Activated CD4-positive, alpha-beta memory T cell treated with anti-CD3 and anti-CD28 coated beads, Interleukin-2, amount 10 ng/mL, durations not matched to agents 7 days and 5 days (primary cell): ENCODE measurements at places on chromosomes 7 and 10. TPM values are rescaled to one million over a fixed set of nuclear protein-coding genes. Genes with fewer than 3 reads are reported as not detected.

Gene CTNNA3
- 0.78 TPM for total RNA-seq

Gene GHRHR
- total RNA-seq, result not detected

- DNase-seq, result no peak
- H3K4me3 ChIP-seq, result peak overlapping the region; percentile 10
- peaks cover 52% of the 10 kb centered on the region for H3K27me3 ChIP-seq
- H3K36me3 ChIP-seq, result no peaks in the 10 kb centered on the region
- H3K27ac ChIP-seq, result no peak overlapping the region
These were observed 985 bp upstream of the CYTH3 start for GRCh38 chr7:6273380-6273837.

- H3K4me1 ChIP-seq, result no peaks in the 10 kb centered on the region
- DNase-seq, result no peak
- H3K36me3 ChIP-seq, result no peaks in the 10 kb centered on the region
These were observed 155.1 kb downstream of the LSM5 start for GRCh38 chr7:32335107-32335506.

Gene ADAM22
- total RNA-seq, result 1.5 TPM

DNA sequence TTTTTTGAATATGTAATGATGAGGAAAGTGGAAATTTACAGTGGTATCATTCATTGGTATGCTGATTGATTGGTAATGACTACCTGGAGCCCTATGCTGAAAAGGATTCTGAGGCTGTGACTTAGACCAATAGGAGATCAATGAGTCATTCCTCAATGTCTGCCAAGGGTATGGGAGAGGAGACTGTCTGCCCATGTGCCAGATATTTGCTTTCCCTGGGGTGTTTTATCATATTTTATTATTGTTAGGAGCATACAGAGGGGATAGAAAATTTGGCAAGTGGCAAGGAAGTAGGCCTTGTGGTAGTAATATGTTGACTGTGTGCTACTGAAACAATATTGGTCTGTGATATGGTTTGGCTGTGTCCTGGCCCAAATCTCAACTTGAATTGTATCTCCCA lies 54.8 kb downstream of the ASAH2B start:
- no peak for DNase-seq
- no peak overlapping the region for H3K4me3 ChIP-seq
- H3K36me3 ChIP-seq, result no peaks in the 10 kb centered on the region
- no peak overlapping the region for H3K27ac ChIP-seq
- no peaks in the 10 kb centered on the region for H3K4me1 ChIP-seq

DNA sequence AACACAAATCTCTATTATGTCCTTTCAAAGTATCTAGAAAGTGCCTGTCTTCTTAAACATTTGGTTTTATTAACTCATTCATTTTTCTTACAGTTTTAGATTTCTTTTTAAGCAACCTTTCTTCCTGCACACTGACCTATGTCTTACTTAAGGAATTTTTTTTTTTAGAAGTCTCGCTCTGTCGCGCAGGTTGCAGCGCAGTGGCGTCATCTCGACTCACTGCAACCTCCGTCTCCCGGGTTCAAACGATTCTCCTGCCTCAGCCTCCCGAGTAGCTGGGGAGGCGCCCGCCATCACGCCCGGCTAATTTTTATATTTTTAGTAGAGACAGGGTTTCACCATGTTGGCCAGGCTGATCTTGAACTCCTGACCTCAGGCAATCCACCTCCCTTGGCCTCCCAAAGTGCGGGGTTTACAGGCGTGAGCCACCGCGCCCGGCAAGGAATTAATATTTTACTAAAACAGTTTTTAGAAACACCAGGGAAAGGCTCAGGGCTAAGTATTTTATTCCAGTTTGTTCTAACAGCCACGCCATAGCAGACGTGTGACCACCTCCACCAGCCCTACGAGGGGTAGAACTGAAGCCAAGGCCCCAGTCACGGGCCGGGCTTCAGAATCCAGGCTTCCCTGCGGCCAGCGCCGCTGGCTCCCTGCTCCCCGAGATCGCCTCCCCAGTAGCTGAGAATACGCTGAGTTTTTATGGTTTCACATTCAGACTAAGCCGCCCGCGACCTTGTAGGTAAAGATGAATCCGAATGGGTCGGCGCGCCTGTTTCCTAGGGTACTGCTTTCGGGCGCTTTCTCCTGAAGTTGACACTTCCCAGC lies 941 bp upstream of the LUC7L2 start:
- H3K4me1 ChIP-seq, result peaks cover 40% of the 10 kb centered on the region
- H3K36me3 ChIP-seq, result peaks cover 36% of the 10 kb centered on the region
- peak overlapping the region; percentile 100 for H3K27ac ChIP-seq
- DNase-seq, result peak; percentile 56
- no peaks in the 10 kb centered on the region for H3K27me3 ChIP-seq

DNA sequence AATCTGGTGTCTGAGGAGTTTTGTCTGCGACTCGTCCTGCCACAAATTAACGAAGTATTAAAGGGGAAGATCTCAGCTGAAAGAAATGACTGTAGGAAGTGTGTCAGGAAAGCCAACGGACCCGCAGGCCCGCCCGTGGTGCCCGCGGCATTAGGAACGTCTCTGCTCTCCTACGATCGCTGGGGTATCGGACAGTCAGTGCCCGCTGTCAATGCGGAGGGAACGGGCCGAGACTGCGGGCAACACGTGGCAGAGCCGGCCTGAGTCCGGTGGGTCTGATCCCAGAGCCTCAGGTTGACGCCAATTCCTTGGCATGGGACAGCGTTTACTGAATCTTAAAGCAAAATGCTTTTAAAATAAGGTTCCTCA lies 128.7 kb downstream of the KBTBD2 start:
- no peak for DNase-seq
- no peaks in the 10 kb centered on the region for H3K36me3 ChIP-seq
- no peak overlapping the region for H3K4me3 ChIP-seq
- no peak overlapping the region for H3K27ac ChIP-seq
- H3K27me3 ChIP-seq, result peaks cover 67% of the 10 kb centered on the region
- H3K4me1 ChIP-seq, result peaks cover 9% of the 10 kb centered on the region

GRCh38 chr10:5484205-5484604 lies 15.2 kb downstream of the CALML5 start:
- H3K27ac ChIP-seq, result no peak overlapping the region
- H3K4me3 ChIP-seq, result no peak overlapping the region
- H3K27me3 ChIP-seq, result peaks cover 2% of the 10 kb centered on the region
- H3K4me1 ChIP-seq, result no peaks in the 10 kb centered on the region
- H3K36me3 ChIP-seq, result no peaks in the 10 kb centered on the region

GRCh38 chr10:33125522-33126517 lies 167.8 kb upstream of the ITGB1 start:
- H3K4me1 ChIP-seq, result peaks cover 87% of the 10 kb centered on the region
- peaks cover 42% of the 10 kb centered on the region for H3K36me3 ChIP-seq
- DNase-seq, result peak; percentile 62
- peak overlapping the region; percentile 94 for H3K27ac ChIP-seq
- H3K27me3 ChIP-seq, result no peaks in the 10 kb centered on the region

- peaks cover 21% of the 10 kb centered on the region for H3K4me1 ChIP-seq
- H3K36me3 ChIP-seq, result no peaks in the 10 kb centered on the region
- no peak overlapping the region for H3K4me3 ChIP-seq
- no peak overlapping the region for H3K27ac ChIP-seq
These were observed 38.0 kb upstream of the GNA12 start for GRCh38 chr7:2882111-2882510.

DNA sequence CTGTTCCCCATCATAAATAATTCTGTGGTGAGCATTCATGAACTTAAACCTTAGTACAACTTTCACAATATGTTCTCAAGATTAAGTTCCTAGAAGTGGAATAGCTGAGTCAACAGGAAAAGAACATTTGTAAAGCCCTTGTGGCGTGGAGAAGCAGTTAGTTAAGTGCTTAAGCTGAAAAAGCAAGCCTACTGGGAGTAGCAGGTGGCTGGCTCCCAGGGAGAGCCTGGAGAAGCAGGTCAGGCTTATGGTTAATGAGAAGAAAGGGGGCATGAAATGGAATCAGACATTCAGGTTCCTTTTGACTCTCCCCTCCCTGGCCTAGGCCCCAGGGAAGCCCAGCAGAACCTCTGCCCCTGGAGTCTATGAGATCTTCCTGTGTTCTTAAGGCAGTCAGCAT lies 35.3 kb downstream of the VSTM4 start:
- H3K4me3 ChIP-seq, result no peak overlapping the region
- no peaks in the 10 kb centered on the region for H3K36me3 ChIP-seq
- peaks cover 53% of the 10 kb centered on the region for H3K4me1 ChIP-seq
- no peaks in the 10 kb centered on the region for H3K27me3 ChIP-seq
